Activated CD8-positive, alpha-beta memory T cell treated with anti-CD3 and anti-CD28 coated beads, Interleukin-2, amount 10 ng/mL, durations not matched to agents 7 days and 5 days (primary cell): ENCODE measurements at places on chromosomes 4 and X. TPM values are rescaled to one million over a fixed set of nuclear protein-coding genes. Genes with fewer than 3 reads are reported as not detected.

- H3K36me3 ChIP-seq, result peaks cover 8% of the 10 kb centered on the region
- H3K27ac ChIP-seq, result no peak overlapping the region
- no peak for DNase-seq
- H3K4me3 ChIP-seq, result no peak overlapping the region
Observed at GRCh38 chr4:36328130-36328529, 46.7 kb downstream of the DTHD1 start.

- no peak overlapping the region for H3K4me3 ChIP-seq
- no peak overlapping the region for H3K27ac ChIP-seq
- H3K27me3 ChIP-seq, result peaks cover 3% of the 10 kb centered on the region
- no peak for DNase-seq
- H3K4me1 ChIP-seq, result no peaks in the 10 kb centered on the region
Observed at GRCh38 chr4:52367282-52367830, 291.7 kb downstream of the USP46 start.

DNA sequence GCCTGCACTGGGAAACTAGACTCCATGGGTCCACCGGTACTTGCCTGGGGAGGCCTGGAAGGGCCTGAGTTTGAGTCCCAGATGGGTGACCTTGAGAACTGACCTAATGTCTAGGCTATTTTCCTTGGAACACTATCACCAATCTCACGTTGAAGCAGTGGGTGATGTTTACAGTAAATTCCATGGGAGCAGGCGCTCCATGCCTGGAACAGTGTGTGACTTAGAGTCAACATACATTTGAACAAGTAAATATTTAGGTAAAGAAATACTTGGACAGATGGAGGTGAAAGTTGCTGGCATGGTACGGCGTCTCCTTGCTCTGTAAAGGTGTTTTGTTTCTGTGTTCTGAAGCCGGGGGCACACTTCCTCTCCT lies 47.5 kb downstream of the TBC1D14 start:
- DNase-seq, result no peak
- no peak overlapping the region for H3K27ac ChIP-seq

GRCh38 chr4:72110886-72111285 lies 79.1 kb downstream of the NPFFR2 start:
- no peak overlapping the region for H3K4me3 ChIP-seq
- H3K36me3 ChIP-seq, result no peaks in the 10 kb centered on the region
- peaks cover 3% of the 10 kb centered on the region for H3K27me3 ChIP-seq

GRCh38 chrX:132622130-132622529 lies 133.3 kb upstream of the MBNL3 start:
- H3K4me3 ChIP-seq, result no peak overlapping the region
- no peak overlapping the region for H3K27ac ChIP-seq
- H3K4me1 ChIP-seq, result peaks cover 5% of the 10 kb centered on the region
- DNase-seq, result peak; percentile 68
- no peaks in the 10 kb centered on the region for H3K27me3 ChIP-seq
- no peaks in the 10 kb centered on the region for H3K36me3 ChIP-seq

BRCC3 gene
- total RNA-seq, result 33.4 TPM

YIPF7 gene
- total RNA-seq, result not detected

P2RY10 gene
- 69.3 TPM for total RNA-seq

SATL1 gene
- 0.09 TPM for total RNA-seq

EXOC1 gene
- total RNA-seq, result 26.9 TPM

HCCS gene
- 25.9 TPM for total RNA-seq

MAGEB1 gene
- total RNA-seq, result not detected
